Fibroblast of mammary gland (primary cell): ENCODE measurements at places on chromosomes 1 and 21.

- no peak for DNase-seq
Observed at GRCh38 chr1:47827109-47827508, 170.1 kb downstream of the TRABD2B start.

DNA sequence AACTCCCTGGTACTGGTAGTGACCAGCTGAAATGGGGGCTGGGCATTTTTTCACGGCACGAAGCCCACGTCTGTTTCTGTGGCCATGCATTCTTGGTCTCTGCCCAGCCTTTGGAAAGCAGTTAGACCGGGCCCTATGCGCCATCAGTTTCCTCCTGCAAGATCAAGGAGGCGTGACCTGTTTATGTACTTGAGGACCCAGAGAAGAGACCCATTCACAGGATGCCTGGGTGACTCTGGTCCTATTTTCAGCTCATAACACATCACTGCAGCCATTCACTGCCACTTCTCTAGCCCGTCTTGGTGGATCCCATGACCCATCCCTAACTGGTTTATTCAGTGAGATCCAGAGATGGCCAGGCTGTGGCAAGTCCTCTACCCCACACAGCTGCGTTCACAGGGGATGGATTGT, 70.4 kb downstream of the SPSB1 start:
- DNase-seq, result no peak

GRCh38 chr1:76727520-76727919, 139.8 kb upstream of the ST6GALNAC5 start:
- no peak for DNase-seq

GRCh38 chr1:230125640-230126528, 58.8 kb downstream of the GALNT2 start:
- DNase-seq, result no peak

GRCh38 chr1:58722967-58723366, 23.1 kb upstream of the MYSM1 start:
- no peak for DNase-seq

GRCh38 chr1:4690951-4691675, 36.7 kb downstream of the AJAP1 start:
- DNase-seq, result peak; percentile 39

DNA sequence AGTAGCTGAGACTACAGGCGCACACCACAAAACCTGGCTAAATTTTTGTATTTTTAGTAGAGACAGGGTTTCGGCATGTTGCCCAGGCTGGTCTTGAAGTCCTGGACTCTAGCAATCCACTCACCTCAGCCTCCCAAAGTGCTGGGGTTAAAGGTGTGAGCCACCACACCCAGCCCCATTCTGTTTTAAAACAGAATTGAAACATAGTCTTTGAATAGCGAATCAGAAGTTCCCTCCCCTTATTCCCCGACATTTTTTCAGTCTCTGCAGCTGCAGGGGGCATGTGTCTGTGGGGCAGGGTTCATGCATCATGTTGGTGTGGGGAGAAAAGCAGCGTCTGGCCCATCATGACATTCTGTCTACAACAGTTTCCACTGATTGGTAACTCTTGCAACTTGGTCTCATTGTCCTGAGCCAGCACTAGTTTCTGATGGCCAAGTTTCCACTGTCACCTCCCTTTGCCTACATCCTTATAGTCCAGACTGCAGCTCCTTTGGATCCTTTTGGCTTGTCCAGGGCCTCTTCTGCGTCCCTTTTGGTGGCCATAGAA, 15.6 kb upstream of the HHAT start:
- DNase-seq, result no peak

GRCh38 chr1:158754420-158754819, at the start of gene OR6K6:
Gene OR6K6 (plus strand): TSS chr1:158754720. CDS start chr1:158754888, 168 bp downstream.
- no peak for DNase-seq

DNA sequence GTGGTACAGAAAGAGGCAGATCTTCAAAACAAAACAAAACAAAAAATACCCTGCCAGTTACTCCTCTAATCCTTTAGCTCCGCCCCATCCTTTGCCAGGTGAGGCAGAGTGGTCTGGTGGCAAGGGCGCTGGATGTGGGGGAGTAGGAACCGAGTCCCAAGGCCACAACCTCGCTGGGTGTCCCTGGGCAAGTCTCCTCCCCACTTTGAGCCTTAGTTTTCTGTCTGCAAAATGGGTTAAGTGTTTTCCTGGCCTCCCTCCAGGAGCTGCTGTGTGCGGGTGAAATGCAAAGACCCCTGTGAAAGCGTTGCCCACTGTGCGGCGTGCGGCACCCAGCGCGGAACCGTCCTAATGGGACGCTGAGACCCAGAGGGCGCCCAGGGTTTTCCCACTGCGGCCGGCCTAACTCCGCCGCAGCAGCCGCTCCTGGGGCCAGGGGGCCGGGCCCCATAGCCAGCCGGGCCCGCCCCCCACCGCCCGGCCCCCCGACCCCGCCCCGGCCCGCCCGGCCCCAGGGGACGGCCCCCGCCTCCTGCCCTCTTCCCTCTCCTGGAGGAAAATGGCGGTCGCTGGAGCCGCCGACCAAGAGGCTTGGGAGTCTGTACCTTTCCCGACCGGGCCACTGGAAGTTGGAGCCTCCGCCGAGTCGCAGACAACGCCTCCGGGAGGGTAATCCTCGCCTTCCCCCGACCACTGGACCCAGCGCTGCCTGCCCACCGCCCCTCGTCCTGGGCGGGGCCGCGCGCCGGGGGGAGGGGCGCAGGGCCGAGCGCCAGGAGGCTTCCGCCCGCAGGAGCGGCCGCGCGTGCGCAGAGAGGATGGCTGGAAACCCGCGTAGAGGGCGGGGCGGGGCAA, at the start of the genes ERMAP and SVBP:
Gene ERMAP, plus strand, starts transcription at position 538 of the 855 bp plus-strand sequence. CDS start 13,327 bp downstream, outside the sequence.
Gene SVBP, minus strand, starts transcription at position 813 of the 855 bp plus-strand sequence. CDS start 853 bp downstream, outside the sequence.
- DNase-seq, result peak; percentile 73

DNA sequence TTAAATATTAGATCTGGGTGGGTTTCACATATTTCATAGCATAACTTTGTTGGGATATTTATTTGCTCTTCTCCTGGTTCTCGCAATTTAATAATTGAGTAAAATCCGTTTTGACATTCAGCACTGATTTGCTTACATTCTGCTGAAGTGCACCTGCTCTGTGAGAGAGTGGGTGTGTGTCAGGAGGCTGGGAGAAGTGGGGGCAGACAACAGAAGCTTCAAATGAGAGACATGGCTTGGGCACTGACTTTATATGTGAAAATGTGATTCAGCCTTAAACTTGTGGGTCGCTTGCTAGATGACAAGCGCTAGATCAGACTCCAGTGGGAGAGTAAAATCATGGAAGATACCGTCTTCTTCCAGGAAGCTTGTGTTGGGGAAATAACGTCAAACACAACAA, 32.4 kb upstream of the KCNA2 start:
- no peak for DNase-seq

DNA sequence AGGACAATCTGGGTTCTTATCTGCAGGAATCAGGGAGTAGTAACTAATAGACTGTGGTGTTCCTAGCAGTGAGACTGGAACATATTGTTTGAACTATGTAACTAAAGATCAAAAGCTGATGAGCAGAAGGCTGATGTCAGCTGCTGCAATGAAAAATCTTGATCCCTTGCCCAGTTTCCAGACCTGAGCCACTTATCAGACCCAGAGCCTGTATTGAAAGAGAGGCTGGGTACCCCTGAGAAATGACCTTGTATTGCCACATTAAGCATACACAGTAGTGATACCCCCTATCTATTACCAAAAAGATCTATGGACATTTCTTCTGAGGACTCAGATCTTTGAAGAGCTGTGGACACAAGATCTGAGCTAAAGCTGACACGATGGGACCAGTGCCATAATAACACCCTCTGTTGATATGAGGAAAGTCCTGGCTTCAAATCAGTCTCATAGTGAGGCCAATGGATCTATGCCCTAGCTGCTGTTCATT, 178.0 kb upstream of the GALNT2 start:
- DNase-seq, result no peak

DNA sequence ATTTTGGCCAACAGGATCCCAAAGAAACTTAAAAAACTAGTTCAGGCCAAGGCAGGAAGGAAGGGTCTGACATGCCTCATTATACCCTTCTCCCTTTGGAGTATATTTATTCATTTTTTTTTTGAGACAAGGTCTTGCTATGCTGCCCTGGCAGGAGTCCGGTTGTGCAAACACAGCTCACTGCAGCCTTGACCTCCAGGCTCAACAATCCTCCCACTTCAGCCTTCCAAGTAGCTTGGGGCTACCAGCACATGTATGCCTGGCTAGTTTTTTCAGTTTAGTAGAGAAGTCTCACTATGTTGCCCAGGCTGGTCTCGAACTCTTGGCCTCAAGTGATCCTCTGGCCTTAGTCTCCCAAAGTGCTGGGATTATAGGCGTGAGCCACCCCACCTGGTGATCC, 5.2 kb downstream of the YARS1 start:
- no peak for DNase-seq

DNA sequence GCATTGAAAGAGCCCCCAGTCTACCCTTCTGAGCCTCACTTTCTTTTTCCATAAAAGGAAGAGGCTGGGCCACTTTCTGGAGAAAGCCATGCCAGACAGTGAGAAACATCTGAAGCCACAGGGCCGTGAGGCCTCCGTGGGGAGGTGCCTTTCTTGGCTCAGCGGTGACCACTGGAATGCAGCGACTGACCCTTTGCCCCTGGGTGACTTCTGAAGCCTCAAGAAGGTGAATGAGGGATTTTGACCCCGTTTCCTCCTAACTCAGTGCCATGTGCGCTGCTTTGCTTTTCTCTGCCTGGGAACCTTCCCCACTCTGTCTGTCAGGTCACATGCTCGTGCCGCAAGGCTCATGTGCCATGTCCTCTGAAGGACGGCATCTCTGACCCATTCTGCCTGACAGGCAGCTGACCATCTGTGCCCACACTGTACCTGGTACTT, 44.7 kb upstream of the A3GALT2 start:
- peak; percentile 64 for DNase-seq

GRCh38 chr1:161307892-161308638, 1.7 kb downstream of the MPZ start:
- DNase-seq, result peak; percentile 60

GRCh38 chr1:202160377-202160940, at the start of gene PTPN7:
Gene PTPN7 (minus strand): TSS chr1:202160602. CDS start chr1:202159402, 1,200 bp downstream.
- DNase-seq, result no peak

DNA sequence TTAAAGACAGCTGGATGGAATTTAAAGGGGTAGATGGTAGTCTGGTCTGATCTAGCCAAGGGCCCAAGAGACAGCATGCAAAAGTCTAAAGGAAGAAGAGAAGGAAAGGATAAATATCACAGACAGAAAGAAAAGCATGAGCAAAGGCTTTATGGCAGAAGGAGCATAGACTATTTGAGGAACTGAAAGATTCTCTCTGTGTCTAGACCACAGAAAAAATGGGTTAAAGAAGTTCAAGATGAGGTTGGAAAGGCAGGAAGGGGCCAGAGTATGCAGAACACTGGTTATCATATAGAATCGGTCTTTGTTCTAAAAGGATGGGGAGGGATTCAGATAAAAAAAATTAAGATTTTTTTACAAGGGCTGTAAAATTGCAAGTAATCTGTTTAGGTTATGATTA, 136.8 kb upstream of the SGIP1 start:
- DNase-seq, result no peak

DNA sequence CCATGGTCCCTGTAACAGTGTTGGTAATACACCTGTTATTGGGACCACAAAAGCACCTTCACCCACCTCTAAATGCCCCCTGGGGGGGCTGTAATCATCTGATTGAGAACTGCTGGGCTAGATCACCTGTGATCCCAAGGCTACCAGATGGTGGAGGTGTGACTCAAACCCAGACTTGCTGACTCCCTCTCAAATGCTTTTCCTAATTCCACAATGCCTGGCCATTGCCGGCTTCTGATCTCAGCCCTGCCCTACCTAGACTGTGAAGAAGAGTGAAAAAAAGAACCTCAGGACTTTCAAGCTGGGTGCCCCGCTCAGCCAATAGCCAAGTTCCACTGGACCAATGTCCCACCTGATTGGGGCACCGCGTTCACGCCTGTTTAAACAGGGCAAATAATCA, 9.6 kb downstream of the TMEM9 start:
- no peak for DNase-seq

DNA sequence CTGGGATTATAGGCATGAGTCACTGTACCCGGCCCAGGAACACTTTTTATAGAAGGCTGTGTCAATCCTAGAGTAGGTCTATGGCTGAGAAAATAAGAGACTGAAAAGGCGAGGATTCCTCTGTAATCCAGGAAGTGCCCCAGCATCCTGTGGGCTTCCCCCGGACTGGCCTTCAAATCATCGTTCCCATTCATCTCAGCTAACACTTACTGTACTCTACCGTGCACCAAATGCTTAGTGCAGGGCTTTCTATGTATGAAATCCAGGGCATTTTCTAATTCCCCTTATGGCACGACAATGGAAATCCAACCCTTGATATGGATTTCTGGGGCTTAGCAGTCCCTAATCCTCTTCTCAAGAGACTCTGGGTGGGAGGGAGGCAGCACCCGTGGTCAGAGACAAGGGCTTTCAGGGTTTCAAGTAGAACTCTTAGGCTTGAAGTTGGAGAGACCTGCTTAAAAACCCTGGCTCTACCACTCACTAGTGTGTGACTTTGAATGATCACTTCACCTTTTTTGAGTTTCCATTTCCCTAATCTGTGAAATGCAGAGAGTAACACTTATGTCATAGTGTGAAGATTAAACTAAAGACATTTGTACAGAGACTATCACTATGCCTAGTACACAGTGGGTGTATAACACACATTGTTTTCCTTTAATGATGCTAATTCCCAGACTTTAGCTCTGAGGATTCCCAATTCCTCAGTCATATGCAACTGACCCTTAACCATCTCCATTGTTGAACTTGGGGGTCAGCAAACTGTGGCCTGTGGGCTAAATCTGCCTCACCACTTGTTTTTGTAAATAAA, 20.3 kb downstream of the MECR start:
- DNase-seq, result no peak

- DNase-seq, result no peak
Observed at GRCh38 chr1:104706631-104707147, 957.0 kb downstream of the AMY1C start.

DNA sequence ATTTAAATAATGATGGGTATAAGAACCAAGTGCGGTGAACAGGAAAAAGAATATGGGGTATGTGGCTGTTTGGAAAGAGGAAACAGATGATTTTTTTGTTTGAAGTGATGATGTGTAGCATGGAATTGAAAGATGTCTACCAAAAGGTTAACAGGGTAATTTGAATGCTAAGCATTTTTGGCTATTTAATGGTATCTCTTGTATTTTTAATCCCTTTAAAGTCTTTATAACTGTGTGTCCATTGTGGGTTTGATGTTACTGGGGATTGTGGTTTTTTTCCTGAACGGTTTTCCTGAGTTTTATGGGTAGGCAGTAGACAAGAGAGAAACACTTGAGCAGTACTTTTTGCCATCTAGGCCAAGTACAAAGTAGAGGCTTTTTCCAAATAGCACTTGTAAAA, 63.2 kb downstream of the PRDM2 start:
- no peak for DNase-seq

- peak; percentile 46 for DNase-seq
Observed at GRCh38 chr1:159921700-159922504, 3.4 kb downstream of the TAGLN2 start.

DNA sequence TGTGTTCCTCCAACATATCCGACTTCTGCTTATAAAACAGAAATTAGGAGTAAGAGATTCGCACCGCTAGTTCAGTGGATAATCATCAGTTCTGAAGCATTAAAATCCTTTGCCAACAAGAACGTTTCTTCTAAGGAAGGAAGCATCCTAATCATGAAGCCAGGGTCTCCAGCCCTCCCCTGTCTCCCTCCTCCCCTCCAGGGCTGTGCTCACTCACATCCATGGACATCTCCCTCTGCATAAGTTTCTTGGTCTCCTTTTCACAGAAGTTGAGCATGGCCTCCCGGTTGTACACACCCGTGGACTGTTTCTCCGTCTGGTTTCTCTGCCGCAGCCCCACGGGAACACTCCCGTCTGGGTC, 505 bp downstream of the LMOD1 start:
- DNase-seq, result no peak
